ENCODE measurements at places on chromosomes 6 and 20.
A peak's percentile ranks its signal among the peaks of the same experiment; 100 is the strongest.

GRCh38 chr6:140438346-140438735 is 1063.9 kb upstream of the CITED2 start:
- peak; percentile 61 for DNase-seq

DNA sequence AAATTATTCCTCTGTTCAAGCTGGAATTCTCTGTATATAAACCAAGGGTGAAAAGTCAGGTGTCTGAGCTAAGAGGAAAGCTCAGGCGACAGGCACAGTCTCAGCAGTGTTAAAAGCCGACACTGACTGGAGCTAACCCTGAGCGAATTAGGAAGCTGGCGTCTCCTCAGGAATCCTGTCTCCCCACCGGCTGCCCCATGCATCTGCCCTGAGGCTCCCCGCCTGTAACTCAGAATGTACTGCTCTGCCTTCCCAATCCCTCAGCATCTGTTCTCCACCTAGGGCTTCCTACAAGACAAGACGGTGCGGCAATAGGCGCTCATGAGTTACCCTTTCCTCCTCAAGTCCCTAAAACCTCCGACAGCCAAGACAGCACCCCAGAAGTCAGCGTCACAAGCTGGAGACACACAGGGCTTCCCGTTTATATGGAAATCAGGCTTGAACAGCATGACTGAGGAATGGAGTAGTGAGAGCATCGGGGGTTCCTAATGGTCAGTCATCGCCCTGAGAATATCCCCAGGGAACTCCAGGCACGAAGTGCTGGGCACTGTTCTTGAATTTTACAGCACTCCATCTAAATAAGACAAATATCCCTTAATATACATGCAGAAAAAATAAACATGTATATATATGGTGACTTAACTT is 33.5 kb downstream of the WDR27 start:
- no peak for DNase-seq

DNA sequence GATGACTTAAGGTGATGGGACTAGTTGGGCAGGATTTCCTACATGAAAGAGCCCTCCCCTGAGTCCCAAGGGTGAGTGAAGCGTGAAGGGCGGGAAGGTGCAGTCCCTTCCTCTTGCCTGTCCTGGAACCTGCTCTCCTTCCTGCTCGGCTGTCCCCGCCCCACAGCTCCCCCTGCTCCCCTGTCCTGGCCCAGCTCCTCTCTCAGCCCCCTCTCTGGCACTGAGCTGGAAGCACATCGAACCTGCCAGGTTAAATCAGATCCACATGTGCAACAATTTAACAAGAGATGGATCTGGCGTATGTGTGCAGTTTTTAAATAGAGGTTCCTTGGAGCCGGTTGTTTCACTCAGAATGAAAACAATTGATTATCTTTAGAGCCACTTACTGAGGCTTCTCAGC is 95.0 kb downstream of the LRFN2 start:
- no peak for DNase-seq

- no peak for DNase-seq
These were observed 377.0 kb downstream of the CDH4 start for GRCh38 chr20:61628901-61629601.

GRCh38 chr20:62796699-62797491 is 622 bp downstream of the MRGBP start:
- no peak for DNase-seq

DNA sequence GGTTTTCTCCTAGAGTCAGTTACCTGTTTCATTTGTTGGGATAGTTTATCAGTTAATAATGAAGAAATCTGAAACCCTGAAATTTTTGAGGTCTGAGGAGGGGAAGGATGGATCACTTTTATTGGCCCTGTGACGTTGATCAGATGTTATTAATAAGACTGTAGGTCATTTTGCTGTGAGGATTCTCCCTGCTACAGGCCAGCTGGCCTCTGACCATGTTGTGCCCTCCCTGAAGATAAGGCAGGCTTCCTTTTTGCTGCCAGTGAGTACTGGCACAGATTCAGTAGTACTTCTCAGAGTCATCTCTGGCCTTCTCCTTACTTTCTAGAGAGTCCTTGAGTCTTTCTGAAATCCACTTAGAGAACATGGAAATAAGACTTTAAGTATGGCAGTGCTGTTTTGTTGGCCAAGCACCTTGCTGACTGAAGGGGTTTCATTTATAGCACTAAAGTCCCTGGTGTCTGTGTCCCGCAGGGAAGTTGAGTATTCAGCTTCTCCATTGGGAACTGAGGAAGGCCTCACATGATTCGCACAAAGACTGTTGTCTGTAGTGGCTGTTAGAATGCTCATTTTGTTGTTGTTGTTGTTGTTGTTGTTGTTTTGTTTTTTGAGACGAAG is 202.6 kb downstream of the DTNBP1 start:
- peak; percentile 26 for DNase-seq

GRCh38 chr6:54284161-54284860 is 23.9 kb upstream of the TINAG start:
- no peak for DNase-seq

DNA sequence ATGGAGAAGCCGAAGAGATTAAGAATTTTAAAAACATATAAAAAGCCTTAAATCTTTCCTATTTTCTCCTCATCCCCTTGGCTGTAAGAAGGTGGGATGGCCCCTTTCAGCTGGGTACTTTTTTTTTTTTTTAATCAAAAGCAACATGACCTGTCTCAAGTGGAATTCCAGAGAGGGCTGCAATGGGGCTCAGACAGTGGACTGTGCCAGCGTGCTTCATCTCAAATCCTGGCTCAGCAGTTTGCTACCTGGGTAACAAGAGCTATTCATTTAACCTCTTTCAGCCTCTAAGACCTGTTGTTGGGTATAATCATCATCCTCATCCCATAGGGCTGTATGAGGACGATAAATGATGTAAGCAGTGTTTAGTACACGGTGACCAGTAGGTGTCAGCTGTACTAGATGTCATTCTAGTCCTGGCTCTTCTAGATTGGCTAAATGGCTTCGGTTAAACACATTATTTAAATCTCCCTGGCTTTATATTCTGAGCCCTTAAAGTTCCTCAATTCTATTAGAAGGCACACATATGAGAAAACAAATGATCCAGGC is 6.9 kb upstream of the PPP1R3G start:
- no peak for DNase-seq

DNA sequence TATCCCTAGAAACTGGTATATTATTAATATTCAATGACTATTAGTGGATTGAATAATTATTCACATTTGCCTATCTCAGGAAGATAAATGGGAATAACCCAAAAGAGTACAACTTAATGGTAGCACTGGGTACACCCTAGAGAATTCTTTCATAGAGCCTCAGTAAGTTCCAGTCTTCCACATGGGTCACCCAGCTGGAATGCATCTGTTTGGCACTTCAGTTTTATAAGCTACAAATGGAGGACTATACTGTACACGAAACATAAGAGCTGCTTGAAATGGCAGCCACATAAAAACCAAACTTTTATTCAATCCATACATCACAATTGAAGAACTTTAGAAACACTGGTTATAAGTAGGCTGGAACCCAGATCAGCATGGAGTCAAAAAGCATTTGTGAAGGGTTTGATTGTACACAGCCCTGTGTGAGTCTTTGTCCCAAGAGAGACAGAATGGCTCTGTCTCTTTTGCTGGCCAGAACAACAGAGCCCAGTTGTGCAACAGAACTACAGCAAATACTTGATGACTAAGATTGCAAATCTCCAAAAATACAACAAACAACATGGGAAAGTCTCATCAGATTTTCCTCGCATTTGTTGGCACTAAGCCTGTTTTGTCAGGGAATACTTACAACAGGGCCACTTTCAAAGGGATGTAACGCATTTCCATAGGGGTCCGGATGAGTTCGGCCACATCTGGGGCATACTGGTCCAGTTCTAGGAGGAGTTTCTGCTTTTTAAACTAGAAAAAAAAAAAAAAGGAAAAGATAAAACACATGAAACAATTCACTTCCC is 39.5 kb downstream of the PIGU start:
- peak; percentile 93 for DNase-seq

DNA sequence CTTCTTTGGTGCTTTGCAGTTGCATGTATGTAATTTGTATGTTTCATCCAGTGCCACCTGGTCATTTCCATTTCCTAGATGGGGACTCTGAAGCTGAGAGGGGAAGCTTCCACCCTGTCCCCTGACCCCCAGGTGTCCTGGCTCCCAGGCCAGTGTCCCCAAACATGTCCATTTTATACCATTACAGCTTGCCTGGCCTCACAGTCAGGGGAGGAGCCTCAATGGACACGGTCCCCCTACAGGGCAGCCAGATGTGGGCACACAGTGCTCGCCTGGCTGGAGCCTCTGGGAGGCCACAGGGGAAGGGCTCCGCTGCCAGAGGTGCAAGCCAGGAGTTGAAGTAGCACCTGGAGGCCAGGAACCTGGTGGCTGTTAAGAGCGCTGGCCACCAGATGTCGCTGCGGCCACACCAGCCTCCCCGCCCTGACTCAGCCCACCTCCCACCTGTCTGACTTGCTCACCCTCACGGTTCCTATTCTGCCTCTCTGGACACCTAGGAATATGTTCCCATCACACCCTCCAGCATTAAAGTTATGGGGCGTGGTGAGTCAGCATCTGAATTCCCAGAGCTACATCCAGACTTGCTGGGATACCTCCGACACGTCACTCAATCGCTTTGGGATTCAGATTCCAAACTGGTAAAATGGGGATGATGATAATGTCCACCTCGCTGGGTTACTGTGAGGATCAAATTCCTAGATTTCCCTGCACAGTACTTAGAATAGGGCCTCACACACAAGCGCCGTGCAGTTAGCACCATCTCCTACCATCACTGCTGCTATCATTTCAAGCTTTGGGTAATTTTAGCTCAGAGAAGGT is 107.4 kb downstream of the SULF2 start:
- DNase-seq: no peak

DNA sequence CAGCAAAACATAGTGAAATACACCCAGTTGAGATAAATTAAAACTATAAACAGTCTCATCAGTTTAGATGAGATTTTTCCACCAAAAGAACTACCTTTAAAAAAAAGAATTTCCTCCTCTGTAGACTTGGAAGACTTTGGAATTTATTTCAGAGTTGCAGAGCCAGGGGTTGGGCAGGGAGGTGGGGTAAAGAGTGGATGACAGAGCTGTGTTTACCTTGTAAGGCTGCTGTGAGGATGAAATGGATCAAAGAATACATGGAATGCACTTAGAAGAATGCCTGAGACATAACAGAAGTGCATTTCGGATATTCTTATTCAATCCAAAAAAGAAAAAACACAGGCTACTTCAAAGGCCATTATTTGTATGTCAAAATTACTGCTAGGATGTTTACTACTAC is 6.4 kb upstream of the LY86 start:
- no peak for DNase-seq

DNA sequence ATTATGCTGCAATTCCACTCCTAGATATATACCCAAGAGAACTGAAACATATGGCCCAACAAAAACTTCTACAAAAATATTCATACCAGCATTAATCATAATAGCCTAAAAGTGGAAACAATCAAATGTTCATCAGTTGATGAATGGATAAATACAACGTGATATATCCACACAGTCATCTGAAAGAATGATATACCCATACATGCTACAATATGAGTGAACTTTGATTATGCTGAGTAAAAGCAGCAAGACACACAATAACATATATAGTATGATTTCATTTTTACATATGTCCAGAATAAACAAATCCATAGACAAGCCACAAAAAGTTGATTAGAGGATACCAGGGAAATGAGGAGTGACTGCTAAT is 30.7 kb downstream of the CDK19 start:
- no peak for DNase-seq

GRCh38 chr20:42985628-42986027 is 204.1 kb downstream of the PTPRT start:
- DNase-seq: no peak

DNA sequence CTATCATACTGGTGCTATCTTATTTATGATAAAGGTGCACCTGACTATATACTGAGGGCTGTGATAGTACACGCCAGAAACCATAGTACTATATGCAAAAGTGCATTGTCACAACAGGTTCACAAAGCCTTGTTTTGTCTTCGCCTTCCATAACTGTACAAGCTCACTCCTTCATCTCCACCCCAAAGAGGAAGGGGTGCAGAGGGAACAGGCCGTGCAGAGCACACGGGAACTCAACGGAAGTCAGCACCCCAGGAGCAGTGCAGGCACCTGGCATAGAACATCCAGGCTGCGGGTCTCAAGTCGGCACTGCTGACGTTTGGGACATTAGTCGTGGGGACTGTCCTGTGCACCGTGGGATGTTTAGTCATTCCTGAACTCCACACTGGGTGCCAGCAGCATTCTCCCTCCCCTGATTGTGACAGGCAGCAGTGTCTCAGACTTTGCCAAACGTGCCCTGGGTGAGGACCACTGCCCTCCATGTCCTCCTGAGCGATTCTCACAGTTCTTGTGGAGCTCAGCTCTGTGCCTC is 99.7 kb downstream of the PXDC1 start:
- DNase-seq: no peak

DNA sequence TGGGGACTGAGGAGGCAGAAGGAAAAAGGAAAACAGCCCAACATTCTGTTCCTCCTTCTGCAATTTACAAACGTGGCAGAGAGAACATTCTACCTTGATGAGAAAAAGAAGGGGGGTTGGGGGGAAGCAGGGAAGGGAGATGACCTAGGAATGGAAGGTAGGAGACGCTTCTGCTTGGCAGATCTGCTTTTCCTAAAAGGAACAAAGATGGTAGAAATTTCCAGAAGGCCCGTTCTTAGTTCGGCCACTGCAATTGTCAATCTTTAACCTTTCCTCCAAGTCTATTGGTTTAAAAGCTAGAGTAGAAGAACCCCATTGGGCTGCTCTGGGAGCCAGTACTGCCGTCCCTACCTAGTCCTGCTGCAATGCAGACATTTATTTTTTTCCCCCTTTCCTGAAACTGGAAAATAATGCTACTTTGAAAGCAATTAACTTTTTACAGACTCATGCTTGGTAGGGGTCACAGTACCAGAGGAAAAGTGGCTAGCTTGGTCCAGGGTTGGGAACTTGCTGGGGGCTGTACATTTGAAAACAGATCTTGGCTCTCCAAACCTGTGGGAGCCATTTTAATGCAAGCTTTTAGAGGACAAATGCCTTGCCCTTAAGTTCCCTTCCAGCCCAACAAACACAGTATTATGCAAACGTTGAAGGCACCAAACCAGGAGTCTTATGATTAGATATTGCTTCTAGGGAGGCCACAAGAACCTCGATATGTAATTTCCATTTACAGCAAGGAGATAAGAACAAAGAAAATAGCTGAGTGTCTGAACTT is 2.6 kb downstream of the ZMYND8 start:
- DNase-seq: no peak

All from AG10803 (cell line).